ENCODE measurements at places on chromosomes 7 and 10. TPM values are rescaled to one million over a fixed set of nuclear protein-coding genes. Genes with fewer than 3 reads are reported as not detected.

The SUN3 gene
- total RNA-seq: not detected

- DNase-seq: no peak
Measured at GRCh38 chr10:103127241-103127640, 65.8 kb downstream of the NT5C2 start.

- DNase-seq: no peak
Measured at GRCh38 chr10:78726171-78726570, 342.6 kb upstream of the ZMIZ1 start.

GRCh38 chr10:5897504-5897903 lies 7.5 kb downstream of the FBH1 start:
- no peak for DNase-seq
